ENCODE measurements at places on chromosomes 3 and 15.

DNA sequence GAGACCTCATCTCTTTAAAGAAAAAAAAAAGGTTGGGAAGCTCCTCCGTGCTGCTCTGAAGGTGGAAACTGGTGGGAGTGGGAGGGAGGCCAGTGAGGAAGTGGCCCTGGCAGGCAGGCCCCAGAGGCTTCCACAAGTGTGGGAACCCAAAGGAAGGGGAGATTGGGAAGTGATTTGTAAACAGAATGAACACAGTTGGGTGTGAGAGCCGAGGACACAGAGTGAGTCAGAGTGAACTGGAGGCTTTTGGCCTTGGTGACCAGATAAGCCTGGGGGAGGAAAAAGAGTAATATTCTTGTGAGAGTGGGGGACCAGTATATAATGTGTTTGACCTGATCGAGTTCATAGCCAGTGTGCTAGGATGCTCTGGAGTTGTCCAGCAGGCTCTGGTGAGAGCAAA, 23.0 kb downstream of the MKRN2 start:
- no peak overlapping the region for H3K27ac ChIP-seq
- DNase-seq: peak; percentile 54

DNA sequence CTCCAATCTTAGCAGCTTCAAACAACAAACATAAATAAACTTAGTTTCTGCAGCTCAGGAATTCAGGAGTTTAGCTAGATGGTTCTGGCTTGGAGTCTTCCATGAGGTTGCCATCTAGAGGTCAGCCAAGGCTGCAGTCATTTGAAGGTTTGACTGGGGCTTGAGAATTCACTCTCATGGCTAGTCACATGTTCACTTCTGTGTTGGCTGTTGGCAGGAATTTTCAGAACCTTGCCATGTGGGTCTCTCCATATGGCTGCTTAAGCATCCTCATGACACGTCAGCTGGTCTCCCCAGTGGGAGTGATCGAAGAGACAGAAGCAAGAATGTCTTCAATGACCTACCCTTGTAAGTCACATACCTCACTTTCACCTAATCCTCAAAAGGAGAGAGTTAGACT, 269.2 kb upstream of the CNTN3 start:
- no peaks in the 10 kb centered on the region for H3K4me1 ChIP-seq
- no peaks in the 10 kb centered on the region for H3K36me3 ChIP-seq
- no peak for DNase-seq
- H3K4me3 ChIP-seq: no peak overlapping the region

DNA sequence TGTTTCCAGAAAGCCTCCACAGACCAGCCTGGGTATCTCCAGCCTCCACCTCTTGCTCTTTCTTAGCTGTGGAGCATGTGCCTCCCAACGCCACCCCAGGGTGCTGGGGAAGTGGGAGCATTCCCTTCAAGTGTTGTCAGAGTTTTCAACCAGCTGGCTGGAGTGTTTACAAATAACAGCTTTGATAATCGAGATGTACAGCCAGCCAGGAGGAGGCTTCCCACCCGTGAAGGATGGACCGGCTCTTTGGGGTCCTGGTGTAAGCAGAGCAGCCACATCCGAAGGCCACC, 8.5 kb upstream of the OXTR start:
- no peaks in the 10 kb centered on the region for H3K4me1 ChIP-seq
- no peak overlapping the region for H3K4me3 ChIP-seq
- no peaks in the 10 kb centered on the region for H3K36me3 ChIP-seq
- DNase-seq: no peak
- H3K27ac ChIP-seq: no peak overlapping the region

- H3K4me1 ChIP-seq: peaks cover 13% of the 10 kb centered on the region
- H3K27me3 ChIP-seq: no peaks in the 10 kb centered on the region
- no peaks in the 10 kb centered on the region for H3K36me3 ChIP-seq
- no peak overlapping the region for H3K27ac ChIP-seq
- H3K4me3 ChIP-seq: no peak overlapping the region
Observed at GRCh38 chr3:81753416-81754027, 7.9 kb downstream of the GBE1 start.

DNA sequence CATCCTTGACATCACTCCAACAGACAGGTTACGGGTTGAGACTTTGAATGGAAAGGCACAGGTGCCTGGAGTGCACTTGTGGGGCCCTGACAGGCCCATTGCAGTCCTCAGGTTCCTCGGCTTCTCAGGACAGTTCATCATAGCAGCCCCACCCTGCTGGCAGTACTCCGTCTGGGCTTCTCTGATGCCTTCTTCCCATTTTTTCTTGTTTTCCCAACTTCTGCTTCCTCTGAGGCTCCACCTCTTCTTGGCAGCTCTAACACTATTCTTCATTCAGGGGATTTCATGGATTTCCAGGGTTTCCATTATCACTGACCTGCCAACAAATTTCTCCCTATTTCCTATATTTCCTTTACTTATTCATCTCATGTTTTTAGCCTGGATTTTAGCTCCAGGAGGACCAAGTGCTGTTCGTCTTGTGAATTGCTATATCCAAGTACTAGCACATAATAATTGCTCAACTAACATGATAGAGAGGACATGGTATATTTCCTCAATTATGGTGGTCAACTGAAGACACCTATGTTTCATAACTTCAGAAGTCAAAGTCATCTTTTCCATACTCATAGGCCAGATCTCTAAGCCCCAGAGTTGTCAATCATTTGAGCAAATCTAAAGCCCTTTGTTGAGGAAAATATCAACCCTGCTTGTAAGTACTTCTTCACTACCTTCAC, 16.2 kb downstream of the NCEH1 start:
- H3K27me3 ChIP-seq: no peaks in the 10 kb centered on the region
- no peaks in the 10 kb centered on the region for H3K36me3 ChIP-seq
- no peak overlapping the region for H3K27ac ChIP-seq

DNA sequence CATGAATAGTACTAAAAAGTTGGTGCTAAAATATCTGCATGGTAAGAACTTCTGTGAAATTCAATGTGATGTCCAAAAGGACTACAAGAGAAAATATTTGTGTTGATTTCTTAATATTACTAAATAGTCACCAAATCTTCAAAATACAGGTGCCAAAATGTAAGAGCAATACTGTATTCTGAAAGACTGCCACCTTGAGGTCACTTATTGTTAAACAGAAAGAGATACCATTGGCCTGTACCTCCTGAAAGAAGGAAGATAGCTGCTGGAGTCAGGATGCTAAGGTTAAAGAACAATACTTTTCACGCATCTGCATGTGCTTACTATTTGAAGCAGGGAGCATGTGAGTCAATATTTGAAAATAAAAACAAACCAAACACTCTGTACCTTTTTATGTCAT, 72.0 kb upstream of the LSAMP start:
- no peaks in the 10 kb centered on the region for H3K4me1 ChIP-seq
- no peak overlapping the region for H3K27ac ChIP-seq
- DNase-seq: no peak
- H3K36me3 ChIP-seq: no peaks in the 10 kb centered on the region
- H3K4me3 ChIP-seq: no peak overlapping the region

GRCh38 chr3:123653221-123653682, 68.4 kb upstream of the HACD2 start:
- peaks cover 18% of the 10 kb centered on the region for H3K4me1 ChIP-seq
- H3K27me3 ChIP-seq: no peaks in the 10 kb centered on the region
- DNase-seq: peak; percentile 57
- peaks cover 10% of the 10 kb centered on the region for H3K36me3 ChIP-seq

GRCh38 chr15:101637516-101637915, 14.7 kb downstream of the TM2D3 start:
- H3K4me3 ChIP-seq: no peak overlapping the region
- H3K4me1 ChIP-seq: peaks cover 15% of the 10 kb centered on the region
- H3K27ac ChIP-seq: no peak overlapping the region
- H3K27me3 ChIP-seq: no peaks in the 10 kb centered on the region

DNA sequence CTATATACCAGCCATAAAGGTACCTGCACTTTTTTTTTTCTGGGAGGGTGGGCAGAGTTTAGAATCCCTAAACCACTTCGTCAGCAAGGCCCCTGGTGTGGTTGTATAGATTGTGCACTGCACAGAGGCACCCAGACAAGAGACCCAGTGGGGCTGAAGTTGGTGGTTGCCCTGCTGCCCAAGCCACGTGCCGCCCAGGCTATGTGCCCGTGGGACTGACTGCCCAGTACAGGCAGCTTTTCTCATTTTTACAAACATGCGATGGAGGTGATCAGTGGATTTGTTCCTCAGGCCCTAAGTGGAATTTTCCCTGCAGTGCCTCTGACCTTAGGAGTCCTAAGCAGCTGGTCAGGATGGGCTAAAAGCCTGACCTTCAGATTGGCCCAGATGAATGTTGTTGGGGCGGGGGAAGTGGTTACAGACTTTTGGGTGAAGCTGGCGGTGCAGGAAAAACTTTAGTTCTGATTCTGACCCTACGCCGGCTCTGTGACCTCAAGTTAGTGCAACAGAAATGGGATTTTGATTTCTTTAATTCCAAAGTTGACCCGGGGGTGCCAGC, 34.9 kb upstream of the LIMD1 start:
- no peaks in the 10 kb centered on the region for H3K27me3 ChIP-seq
- peaks cover 25% of the 10 kb centered on the region for H3K4me1 ChIP-seq
- no peak for DNase-seq
- H3K27ac ChIP-seq: peak overlapping the region; percentile 36
- no peak overlapping the region for H3K4me3 ChIP-seq

- no peak overlapping the region for H3K4me3 ChIP-seq
- peaks cover 40% of the 10 kb centered on the region for H3K4me1 ChIP-seq
- H3K27me3 ChIP-seq: no peaks in the 10 kb centered on the region
Observed at GRCh38 chr15:74873756-74874424, 725 bp upstream of the SCAMP2 start.

- H3K27me3 ChIP-seq: no peaks in the 10 kb centered on the region
- peaks cover 6% of the 10 kb centered on the region for H3K4me1 ChIP-seq
- H3K27ac ChIP-seq: peak overlapping the region; percentile 38
- no peak overlapping the region for H3K4me3 ChIP-seq
- DNase-seq: peak; percentile 42
Observed at GRCh38 chr3:57545636-57546268, 1.6 kb upstream of the DNAH12 start.

- H3K27me3 ChIP-seq: no peaks in the 10 kb centered on the region
- no peak overlapping the region for H3K4me3 ChIP-seq
- H3K36me3 ChIP-seq: no peaks in the 10 kb centered on the region
- H3K27ac ChIP-seq: no peak overlapping the region
Observed at GRCh38 chr3:44954962-44955361, 21.0 kb downstream of the ZDHHC3 start.

DNA sequence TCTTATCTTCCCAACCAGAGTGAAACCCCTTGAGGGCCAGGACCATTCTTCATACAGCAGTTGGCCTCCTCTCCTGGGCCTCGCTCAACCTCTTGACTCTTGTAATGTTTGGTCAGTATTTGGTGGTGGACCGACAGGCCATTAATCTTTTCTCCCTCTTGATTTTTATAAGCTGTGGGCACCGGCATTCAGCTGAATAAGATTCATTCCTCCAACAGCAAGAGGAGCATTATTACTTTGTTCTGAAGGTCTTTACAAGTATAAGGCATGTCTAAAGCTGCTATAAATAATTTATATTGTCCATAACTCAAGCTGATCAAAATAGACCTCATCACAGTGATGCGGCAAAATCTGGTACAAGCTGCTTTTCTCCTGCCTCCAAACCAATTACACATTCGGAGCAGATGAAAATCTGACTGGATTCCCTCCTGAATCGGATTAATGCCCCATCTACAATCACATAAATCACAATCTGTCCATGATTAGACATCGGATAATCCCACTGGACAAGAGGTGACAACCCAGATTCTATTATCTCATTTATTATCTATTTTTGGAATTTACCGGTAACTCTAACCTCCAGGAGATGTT, 8.4 kb upstream of the ISL2 start:
- H3K4me1 ChIP-seq: no peaks in the 10 kb centered on the region
- peaks cover 20% of the 10 kb centered on the region for H3K27me3 ChIP-seq
- no peak for DNase-seq

DNA sequence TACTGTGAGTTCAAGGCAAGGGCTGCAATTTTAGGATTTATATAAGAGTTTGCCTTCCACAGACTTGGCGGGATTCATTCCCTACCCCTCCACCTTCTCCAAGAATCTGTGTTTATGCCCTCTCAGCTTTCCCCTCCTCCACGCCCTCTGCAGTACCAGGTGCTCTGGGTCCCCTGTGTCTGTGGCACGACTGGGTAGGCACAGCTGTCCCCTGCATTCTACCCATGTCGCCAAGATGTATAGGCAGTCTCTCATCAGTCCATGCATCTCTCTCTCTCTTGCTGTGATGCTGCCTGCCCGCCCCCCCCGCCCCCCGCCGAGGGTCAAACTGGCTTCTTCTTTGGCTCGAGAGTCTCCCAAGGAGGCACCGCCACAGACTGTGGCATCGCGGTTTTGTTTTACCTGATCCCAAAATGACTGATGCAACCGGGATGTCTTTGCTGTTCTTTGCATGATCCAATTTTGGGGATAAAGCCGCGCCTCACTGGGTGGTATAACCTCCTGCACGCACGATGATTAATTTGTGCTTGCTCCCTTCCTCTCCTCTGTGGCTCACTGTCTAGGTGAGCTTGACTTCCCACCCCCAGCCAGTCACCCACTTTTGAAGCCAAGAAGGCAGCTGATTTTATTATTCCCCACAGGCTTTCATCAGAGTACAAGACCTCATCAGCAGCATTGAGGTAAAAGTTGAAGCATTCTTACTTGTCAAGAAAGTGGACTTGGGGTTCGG, 43.7 kb downstream of the EFCAB12 start:
- H3K27ac ChIP-seq: no peak overlapping the region
- H3K36me3 ChIP-seq: no peaks in the 10 kb centered on the region

All from adrenal gland (tissue), 19 donors.